ENCODE measurements at places on chromosomes 12 and 14. TPM values are rescaled to one million over a fixed set of nuclear protein-coding genes. Genes with fewer than 3 reads are reported as not detected.

TGFB3 gene
- 2.6 TPM for total RNA-seq

BDKRB1 gene
- total RNA-seq, result not detected

MUCL1 gene
- not detected for total RNA-seq

TRPV4 gene
- 0.92 TPM for total RNA-seq

KRT81 gene
- not detected for total RNA-seq

RNASE4 gene
- total RNA-seq, result 4.2 TPM

EID3 gene
- 5.1 TPM for total RNA-seq

ACTR6 gene
- total RNA-seq, result 12.8 TPM

TXNRD1 gene
- 1,036 TPM for total RNA-seq

OVCH1 gene
- 0.21 TPM for total RNA-seq

ERP27 gene
- total RNA-seq, result 0.33 TPM

CACNA2D4 gene
- 0.18 TPM for total RNA-seq

TUNAR gene
- total RNA-seq, result not detected

VPS33A gene
- total RNA-seq, result 16.4 TPM

SLC24A4 gene
- not detected for total RNA-seq

RASSF8 gene
- total RNA-seq, result 100 TPM

IL26 gene
- not detected for total RNA-seq

TTC8 gene
- total RNA-seq, result 10.4 TPM

YLPM1 gene
- 28.7 TPM for total RNA-seq

KRT80 gene
- 2.0 TPM for total RNA-seq

OAS2 gene
- total RNA-seq, result 11.1 TPM

OLR1 gene
- not detected for total RNA-seq

TPH2 gene
- 0.14 TPM for total RNA-seq

PTPRQ gene
- total RNA-seq, result not detected

OR6C2 gene
- not detected for total RNA-seq

MYO1A gene
- under 0.01 TPM for total RNA-seq

CD63 gene
- 1,479 TPM for total RNA-seq

KCNK13 gene
- 0.04 TPM for total RNA-seq

NUBPL gene
- 7.2 TPM for total RNA-seq

OSGEP gene
- 42.6 TPM for total RNA-seq

HOXC9 gene
- not detected for total RNA-seq

TMEM30B gene
- total RNA-seq, result 0.13 TPM

SLC5A8 gene
- not detected for total RNA-seq

RFLNA gene
- 70.8 TPM for total RNA-seq

SMCO2 gene
- 0.13 TPM for total RNA-seq

RIMBP2 gene
- not detected for total RNA-seq

TMEM253 gene
- not detected for total RNA-seq

RAD9B gene
- total RNA-seq, result 0.25 TPM

DLGAP5 gene
- total RNA-seq, result 48.5 TPM

PLA2G1B gene
- not detected for total RNA-seq

PTPRR gene
- 0.74 TPM for total RNA-seq

CD163L1 gene
- 1.3 TPM for total RNA-seq

ANGEL1 gene
- total RNA-seq, result 8.9 TPM

IL23A gene
- total RNA-seq, result not detected

TSPAN19 gene
- 0.07 TPM for total RNA-seq

NYNRIN gene
- 10.5 TPM for total RNA-seq

NELL2 gene
- not detected for total RNA-seq

CD69 gene
- total RNA-seq, result 0.14 TPM

MYF6 gene
- not detected for total RNA-seq

CMA1 gene
- total RNA-seq, result not detected

LGR5 gene
- not detected for total RNA-seq

TNS2 gene
- 27.0 TPM for total RNA-seq

FANCM gene
- 7.7 TPM for total RNA-seq

DIABLO gene
- 56.6 TPM for total RNA-seq

PTCSC3 gene
- not detected for total RNA-seq

SYNE3 gene
- 11.5 TPM for total RNA-seq

MAP1LC3B2 gene
- 1.7 TPM for total RNA-seq

AQP6 gene
- not detected for total RNA-seq

All from pulmonary artery endothelial cell (primary cell).